Mammary microvascular endothelial cell (primary cell): ENCODE measurements at places on chromosomes 13 and 19. TPM values are rescaled to one million over a fixed set of nuclear protein-coding genes. Genes with fewer than 3 reads are reported as not detected.

The TNNI3 gene
- not detected in 2 replicates for total RNA-seq

The VASP gene
- 219 and 220 TPM in 2 replicates for total RNA-seq

The SMIM44 gene
- not detected in 2 replicates for total RNA-seq

The LRRC8E gene
- total RNA-seq: 1.00 and 1.4 TPM in 2 replicates

The ELAVL1 gene
- total RNA-seq: 47.4 and 49.6 TPM in 2 replicates

The TTC9B gene
- total RNA-seq: not detected in 2 replicates

The ADGRE2 gene
- total RNA-seq: under 0.01 TPM in 1 of 2 replicates, not detected in the other

The CRLF1 gene
- 0.53 and 0.69 TPM in 2 replicates for total RNA-seq

The NLRP9 gene
- not detected in 2 replicates for total RNA-seq

The CLDN10 gene
- not detected in 2 replicates for total RNA-seq

The ZNF780A gene
- total RNA-seq: 2.8 and 6.7 TPM in 2 replicates

The ZNF699 gene
- total RNA-seq: 2.6 and 5.8 TPM in 2 replicates

The COX7A1 gene
- 20.4 and 29.4 TPM in 2 replicates for total RNA-seq

The PSG11 gene
- not detected in 2 replicates for total RNA-seq
